Endodermal cell (in vitro differentiated cells): ENCODE measurements at places on chromosomes 16 and 17. TPM values are rescaled to one million over a fixed set of nuclear protein-coding genes. Genes with fewer than 3 reads are reported as not detected.

GRCh38 chr17:29124925-29125273, 55.3 kb downstream of the MYO18A start:
- no peak for DNase-seq
- H3K27me3 ChIP-seq: no peaks in the 10 kb centered on the region
- no peak overlapping the region for H3K27ac ChIP-seq
- no peaks in the 10 kb centered on the region for H3K36me3 ChIP-seq

GRCh38 chr17:41513168-41513547, 5.5 kb downstream of the KRT15 start:
- no peaks in the 10 kb centered on the region for H3K27me3 ChIP-seq
- H3K4me3 ChIP-seq: no peak overlapping the region
- H3K36me3 ChIP-seq: no peaks in the 10 kb centered on the region
- H3K27ac ChIP-seq: no peak overlapping the region
- DNase-seq: no peak
- no peaks in the 10 kb centered on the region for H3K4me1 ChIP-seq

CCL14 gene
- not detected in 2 replicates for total RNA-seq

CFAP97D1 gene
- not detected in 2 replicates for total RNA-seq

NUP85 gene
- 64.9 to 117 TPM (median 111 TPM) in 3 replicates for total RNA-seq

XAF1 gene
- total RNA-seq: not detected in 3 replicates

ZMYND15 gene
- 0.40 TPM in 1 of 3 replicates, not detected in the others for total RNA-seq

MFAP4 gene
- 11.1 to 17.4 TPM (median 11.3 TPM) in 3 replicates for total RNA-seq

TP53TG3 gene
- not detected in 3 replicates for total RNA-seq
